ENCODE measurements at places on chromosomes 5 and 9. TPM values are rescaled to one million over a fixed set of nuclear protein-coding genes. Genes with fewer than 3 reads are reported as not detected.

The BTNL8 gene
- polyA plus RNA-seq: not detected

- DNase-seq: no peak
Observed at GRCh38 chr5:89706731-89707130, 702.8 kb downstream of the CETN3 start.

DNA sequence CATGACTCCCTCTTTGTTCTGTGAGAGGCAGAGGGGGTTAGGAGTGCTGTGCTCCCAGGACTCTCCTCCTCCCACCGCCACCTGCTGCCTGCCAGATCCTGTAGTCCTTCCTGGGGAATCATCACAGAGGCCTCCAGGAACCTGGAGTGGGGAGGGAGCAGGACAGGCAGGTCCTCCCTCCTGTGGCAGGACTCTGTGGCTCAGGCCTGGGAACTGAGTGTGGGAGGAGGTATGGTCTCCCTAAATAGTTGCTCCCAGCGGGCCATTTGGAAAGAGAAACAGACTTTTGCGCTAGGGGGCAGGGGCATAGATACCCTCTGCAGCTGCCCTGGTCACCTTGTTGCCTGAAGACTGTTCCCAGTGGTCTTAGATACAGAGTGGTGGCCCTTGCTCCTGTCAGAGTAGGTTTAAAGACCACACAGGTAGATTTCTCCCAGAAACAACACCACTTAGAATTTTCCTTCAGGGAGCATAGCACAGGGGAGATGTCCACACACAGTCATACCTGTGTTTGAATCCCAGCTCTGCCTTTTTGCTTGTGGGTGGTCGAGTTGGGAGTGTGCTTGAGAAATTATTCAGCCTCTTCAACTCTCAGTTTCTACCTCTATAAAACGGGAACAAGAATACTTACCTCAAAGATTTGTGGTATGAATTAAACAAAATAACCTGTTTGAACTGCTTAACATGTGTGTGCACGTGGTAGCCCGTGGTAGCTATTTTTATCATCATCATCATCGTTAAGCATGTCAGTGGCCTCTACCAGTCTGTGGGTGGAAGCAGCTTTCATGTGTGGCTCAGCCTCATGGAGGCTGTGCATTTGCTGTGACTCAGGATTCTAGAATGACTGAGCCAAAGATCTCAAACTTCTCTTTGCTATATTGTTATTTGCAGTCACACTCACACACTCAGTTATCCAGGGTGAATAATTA lies 55.8 kb downstream of the SLC22A5 start:
- DNase-seq: peak; percentile 89

DNA sequence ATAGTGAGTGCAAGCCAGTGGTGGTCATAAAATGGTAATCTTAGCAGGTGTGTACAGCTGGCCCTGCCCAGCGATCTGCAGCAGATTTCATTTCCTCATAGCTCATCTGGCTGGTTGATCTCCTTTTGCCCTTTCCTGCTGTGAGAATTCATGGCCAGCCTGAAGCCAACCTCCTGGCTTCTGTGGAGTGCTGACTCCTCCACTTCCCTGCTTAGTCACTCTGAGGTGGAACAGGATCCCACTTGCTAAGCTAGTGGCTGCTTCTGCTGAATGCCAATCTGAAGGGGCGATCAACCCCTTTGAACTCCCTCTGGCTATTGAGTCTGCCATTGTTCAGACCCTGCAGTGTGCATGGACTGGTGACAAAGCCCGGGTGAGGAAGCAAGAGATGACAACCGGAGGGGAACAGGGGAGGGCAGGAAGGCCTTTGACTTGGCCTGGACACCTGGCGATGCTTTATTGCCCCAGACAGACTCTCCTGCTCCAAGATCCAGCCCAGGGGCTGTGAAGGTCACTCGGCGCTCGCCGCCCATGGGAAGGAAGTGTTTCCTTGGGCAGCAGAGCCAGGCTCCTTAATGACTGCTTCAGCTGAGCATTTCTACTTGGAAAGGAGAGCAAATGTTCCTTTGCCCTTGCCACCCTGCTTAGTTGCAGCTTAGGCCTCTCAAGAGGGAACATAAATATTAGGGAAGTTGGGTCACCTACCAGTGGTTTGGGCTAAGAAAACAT lies 341.1 kb downstream of the ZSWIM6 start:
- no peak for DNase-seq

GRCh38 chr5:142290577-142291299 lies 34.1 kb downstream of the SPRY4 start:
- DNase-seq: no peak
